ENCODE measurements at places on chromosomes 5 and 9.

GRCh38 chr5:73948720-73949119 lies 322.7 kb downstream of the ARHGEF28 start:
- peak; percentile 34 for DNase-seq

- DNase-seq: no peak
Measured at GRCh38 chr5:96489532-96489931, 56.5 kb upstream of the PCSK1 start.

- no peak for DNase-seq
Measured at GRCh38 chr9:134294153-134295071, 31.8 kb upstream of the RXRA start.

DNA sequence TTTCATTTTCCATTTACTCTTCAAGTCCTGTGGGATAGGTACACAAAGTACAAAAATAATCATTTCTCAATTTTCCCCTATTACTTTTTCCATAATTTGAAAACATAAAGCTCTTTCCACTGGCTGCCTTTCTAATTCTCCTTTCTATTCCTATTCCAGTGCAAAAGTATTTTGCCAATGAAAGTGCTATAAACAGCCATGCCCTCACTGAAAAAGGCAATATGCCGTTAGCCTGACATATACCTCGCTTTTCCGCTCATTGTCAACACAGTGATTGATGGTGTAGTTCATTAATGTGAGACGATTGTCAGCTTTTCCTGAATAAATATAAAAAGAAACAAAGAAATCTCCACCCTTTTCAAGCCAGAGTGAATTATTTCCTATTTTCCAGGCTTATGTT lies 97.5 kb downstream of the EBF1 start:
- DNase-seq: no peak

- no peak for DNase-seq
Measured at GRCh38 chr9:91756510-91756780, 193.6 kb downstream of the ROR2 start.

DNA sequence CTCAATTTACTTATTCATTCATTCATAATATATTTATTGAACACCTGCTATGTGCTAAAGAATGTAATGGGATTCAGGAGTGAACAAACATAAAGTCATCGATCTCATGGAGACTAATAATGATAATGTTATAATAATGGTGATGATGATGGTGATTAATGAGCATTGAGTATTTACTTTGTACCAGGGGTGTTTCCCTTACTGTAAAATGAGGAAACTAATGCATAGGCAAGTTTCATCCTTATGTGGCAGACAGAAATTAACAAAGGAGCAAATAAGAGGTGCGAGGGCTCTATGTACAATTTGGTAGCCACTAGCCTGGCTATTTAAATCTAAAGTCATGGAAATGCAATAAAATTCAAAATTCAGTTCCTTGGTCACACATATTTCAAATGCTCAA lies 11.1 kb upstream of the LCP2 start:
- no peak for DNase-seq

GRCh38 chr9:98330831-98331230 lies 75.4 kb upstream of the TBC1D2 start:
- no peak for DNase-seq

GRCh38 chr5:59766427-59767210 lies 126.9 kb downstream of the PDE4D start:
- DNase-seq: no peak

GRCh38 chr5:165393839-165394238 lies 1888.4 kb downstream of the MAT2B start:
- DNase-seq: no peak

DNA sequence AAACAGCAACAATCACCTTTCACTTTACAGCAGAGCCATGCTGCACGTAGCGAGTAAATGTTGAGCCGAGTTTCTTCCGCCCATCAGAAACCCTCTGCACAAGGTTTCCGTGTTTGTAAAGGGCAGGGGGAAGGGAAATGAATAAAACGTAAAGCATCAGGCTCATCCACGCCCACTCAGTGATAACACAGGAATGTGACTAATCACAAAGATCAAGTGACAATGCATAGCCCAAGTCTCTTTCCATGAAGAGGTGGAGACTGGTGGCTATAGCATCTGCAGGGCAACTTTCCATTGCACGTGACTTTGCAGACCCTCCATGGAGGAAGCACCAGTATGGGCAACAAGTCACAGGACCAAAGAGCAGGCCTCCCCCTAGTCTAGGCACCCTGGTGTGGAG lies 56.6 kb downstream of the CAMSAP1 start:
- DNase-seq: no peak

- no peak for DNase-seq
Measured at GRCh38 chr5:17259630-17260257, 42.3 kb downstream of the BASP1 start.

DNA sequence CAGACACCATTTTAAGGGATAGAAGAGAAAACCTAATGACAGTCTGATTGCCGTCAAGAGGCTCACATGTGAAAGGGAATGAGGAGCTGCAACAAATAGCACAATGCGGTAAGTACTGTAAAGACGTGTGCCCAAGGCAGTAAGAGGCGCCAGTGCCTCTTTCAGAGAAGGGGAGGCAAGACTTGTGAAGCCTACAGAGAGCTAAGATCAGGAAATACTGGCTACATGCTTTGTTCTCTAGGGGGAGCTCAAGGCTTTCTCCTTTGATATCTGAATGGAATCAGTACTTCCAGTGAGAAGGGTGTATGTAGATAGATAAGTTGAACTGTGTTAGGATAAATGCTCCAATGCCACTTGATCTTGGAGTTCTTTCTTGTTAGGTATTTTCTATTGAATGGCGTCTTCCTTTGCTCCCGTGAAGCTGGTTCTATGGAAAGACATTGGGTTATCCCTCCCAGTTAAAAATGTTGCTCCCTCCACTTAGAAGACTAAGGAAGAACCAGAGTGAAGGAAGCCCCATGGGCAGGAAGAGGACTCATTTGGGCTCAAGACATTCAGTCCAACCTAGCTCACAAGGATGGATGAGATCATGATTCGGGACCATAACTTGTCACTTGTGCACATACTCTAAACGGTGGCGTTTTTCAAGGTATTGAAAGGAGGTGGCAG lies 23.5 kb upstream of the ALDOB start:
- DNase-seq: peak; percentile 31

All from spinal cord (tissue), 10 donors.